ENCODE measurements at places on chromosomes 5 and 9. TPM values are rescaled to one million over a fixed set of nuclear protein-coding genes. Genes with fewer than 3 reads are reported as not detected.

MEGF10 gene
- 0.26 TPM for total RNA-seq

GPR151 gene
- total RNA-seq: not detected

GARIN3 gene
- not detected for total RNA-seq

CCT5 gene
- 119 TPM for total RNA-seq

ZNF483 gene
- total RNA-seq: 8.7 TPM

GRCh38 chr9:125881042-125881441, 133.9 kb downstream of the PBX3 start:
- no peak for DNase-seq

DNA sequence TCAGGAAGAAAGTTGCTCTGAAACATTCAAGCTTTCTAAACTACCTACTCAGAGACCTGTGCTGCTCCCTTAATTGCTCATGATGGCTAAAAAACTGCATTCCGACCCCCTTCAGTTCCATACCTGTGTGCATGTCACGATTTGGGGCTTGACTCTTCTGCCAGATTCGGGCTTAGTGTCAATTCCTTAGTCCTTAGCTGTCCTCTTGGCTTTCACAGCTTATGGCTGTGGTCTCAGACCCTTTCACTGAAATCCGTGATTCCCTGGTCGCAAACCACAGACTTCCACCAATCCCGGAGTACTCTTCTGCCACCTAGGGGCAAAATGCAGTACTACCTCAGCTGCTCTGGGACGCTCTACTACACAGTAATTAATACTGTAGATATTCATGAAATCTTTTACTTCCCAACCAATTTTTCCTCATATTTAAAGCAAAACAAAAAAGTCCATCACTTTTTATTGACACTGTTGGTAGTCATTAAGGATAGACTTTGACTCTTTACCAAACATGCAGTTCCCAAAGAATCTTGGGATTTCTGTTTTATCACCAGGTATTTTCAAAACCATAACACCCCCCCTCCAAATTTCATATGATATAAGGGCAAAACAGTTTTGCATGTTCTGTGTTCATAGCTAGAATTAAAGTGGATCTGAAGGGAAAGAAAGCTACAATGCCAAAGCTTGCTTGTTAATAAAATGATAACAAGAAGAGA, 617.4 kb downstream of the SLCO4C1 start:
- no peak for DNase-seq

DNA sequence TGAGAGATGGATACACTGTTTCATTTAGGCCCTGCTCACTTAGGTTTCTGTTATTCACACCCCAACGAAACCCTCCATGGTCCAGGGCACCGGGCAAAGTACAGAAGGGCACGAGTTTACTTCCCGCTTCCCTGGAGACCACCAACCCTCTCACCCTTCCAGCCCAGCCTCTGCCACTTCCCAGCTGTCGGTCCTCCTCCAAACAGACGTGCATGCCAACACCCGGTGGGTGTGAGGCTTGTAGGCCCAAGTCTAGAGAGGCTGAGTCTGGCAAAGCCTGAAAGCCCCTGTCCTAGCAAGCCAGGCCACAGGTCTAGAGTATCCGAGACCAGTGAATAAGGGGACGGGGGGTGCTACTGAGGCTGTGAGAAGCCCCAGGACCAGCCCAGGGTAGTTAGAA, 7.1 kb upstream of the FGFR4 start:
- no peak for DNase-seq

- DNase-seq: no peak
Measured at GRCh38 chr5:85205430-85205829, 820.8 kb upstream of the EDIL3 start.

- DNase-seq: no peak
Measured at GRCh38 chr5:126583761-126584160, 11.3 kb downstream of the ALDH7A1 start.

- no peak for DNase-seq
Measured at GRCh38 chr9:23683611-23684061, 142.4 kb downstream of the ELAVL2 start.

DNA sequence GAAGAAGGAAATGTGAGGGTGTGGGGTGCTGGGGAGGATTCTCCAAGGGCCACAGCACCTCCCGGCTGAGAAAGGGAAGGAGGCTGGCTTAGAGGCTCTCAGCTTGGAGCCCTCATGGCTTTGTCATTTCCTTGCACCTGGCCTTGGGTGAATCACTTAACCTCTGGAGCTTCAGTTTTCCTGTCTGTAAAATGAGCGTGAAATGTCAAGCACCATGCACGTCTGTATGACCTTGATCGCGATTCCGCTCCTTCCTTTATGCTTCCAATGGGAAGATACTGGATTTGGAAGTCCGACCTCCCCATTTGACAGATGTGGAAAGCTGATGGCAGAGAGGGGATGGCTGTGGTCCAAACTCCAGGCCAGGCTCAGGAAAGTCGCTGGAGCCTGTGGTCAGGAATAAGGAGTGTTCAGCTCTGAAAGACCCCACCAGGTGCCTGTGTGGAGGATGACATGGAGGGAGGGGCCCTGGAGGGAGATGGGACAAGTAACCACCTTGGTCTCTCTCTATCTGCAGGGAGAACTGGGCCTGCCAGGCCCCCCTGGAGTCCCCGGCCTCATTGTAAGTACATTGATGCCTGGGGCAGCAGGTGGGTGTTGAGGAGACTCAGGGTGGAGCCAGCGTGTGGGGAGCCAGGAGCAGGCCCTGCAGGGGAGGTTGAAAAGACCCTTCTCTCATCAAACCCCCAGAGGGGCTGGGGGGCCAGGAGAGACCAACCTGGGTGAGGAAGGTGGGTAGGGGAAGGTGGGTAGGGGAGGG, 66.5 kb downstream of the COL27A1 start:
- DNase-seq: no peak

DNA sequence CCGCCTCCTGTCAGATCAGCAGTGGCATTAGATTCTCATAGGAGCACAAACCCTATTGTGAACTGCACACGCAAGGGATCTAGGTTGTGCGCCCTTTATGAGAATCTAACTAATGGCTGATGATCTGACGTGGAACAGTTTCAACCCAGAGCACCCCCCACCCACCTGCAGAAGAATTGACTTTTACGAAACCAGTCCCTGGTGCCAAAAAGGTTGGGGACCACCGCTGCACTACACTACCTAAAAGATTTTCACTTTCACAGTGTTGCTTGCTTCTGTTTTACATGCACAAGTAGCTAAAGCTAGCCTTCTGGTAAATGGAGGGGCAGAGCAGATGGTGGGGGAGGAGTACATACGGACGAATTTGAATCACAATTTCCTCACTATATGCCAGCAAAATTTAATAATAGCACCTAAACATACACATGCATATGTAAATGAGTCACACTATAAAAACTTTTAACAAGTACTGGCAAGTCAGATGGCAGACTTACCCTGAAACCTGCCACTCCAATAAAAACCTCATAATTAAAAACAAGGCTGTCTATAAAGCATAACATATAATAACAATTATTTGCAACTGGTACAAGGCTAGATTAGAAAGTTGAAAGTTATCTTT, 24.0 kb upstream of the CDKN2B start:
- DNase-seq: no peak

DNA sequence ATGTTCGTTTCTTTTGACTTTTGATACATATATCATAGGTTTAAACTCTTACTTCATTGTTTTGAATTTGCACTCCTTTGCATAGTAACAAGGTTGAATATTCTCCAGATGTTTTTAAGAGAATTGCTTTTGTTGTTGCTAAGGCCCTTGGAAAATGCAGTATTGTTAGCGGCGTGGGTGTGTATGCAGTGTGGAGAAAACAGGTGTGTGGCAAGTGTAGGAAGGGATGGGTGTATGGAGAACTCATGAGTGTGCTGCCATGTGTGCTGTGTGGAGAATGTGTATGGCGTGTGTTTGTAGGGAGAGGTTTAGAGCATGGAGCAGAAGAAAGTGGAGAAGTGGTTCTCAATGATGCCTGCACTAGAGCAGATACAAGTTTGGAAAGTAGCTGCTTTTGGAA, 87.3 kb downstream of the WWC1 start:
- DNase-seq: no peak

DNA sequence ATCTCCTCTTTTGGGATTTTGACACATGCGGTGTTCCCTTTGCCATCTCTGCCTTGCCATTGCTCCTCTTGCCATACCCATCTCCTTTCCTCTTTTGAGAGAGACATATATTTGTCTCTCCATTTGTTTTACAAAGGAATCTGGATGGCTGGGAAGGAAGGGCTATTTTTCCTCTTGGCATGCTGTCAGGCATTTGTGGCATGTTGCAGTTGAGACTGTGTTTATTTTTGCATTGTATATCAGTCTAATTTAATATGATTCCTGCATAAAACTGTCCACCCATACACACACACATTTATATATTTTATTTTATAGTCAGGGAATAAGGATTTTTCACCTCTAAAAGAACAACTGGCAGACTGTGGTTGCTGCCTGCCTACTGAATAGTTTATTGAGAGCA, 1105.8 kb upstream of the SEMA6A start:
- DNase-seq: no peak

DNA sequence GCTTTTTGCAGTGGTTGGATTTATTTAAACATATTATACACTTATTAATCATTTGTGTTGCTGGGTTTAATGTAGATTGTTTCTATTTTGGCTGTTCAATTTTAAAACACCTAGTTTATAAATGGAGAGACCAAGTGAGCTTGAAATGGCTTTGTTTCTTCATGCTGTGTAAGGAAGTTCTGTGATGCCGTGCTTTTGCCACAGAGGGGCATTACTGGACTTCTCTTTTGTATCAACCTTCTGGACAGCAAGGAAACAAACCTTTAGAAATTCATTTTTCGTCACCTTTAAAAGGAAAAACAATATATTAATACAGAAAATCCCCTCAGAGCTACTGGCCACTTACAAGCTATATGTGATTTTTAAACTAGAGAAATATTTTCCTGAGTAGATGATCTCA, 81.9 kb downstream of the DMRTA1 start:
- no peak for DNase-seq

GRCh38 chr5:142013734-142014521, 1.1 kb upstream of the GNPDA1 start:
- no peak for DNase-seq

- no peak for DNase-seq
Measured at GRCh38 chr5:102523541-102524175, 24.9 kb upstream of the SLCO6A1 start.

DNA sequence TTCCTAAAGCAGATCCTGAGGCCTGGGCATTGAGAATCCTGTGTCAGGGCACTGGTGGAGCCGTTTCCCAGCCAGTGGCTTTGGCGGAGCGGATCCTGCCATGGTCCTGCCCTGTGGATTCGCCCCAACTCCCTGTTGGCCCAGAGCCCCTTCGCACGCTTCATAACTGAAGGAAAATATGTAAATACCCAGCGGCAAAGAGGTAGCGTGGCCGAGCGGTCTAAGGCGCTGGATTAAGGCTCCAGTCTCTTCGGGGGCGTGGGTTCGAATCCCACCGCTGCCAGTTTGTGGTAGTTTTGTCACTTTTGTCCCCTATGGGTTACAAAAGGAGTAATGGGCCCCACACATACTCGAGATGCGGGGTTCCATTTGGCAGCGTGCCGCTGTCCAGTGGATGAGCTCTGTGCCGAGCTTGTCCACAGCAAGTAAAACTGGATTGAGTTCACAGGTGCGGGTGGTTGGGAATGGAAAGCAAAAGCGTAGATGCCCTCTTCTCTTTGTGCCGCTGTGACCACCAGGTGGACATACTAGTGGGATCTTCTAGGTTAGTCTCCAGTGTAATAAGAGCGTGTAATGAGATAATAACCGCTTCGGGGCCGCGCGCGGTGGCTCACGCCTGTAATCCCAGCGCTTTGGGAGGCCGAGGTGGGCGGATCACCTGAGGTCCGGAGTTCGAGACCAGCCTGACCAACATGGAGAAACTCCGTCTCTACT, 17.3 kb downstream of the TRIM7 start:
- DNase-seq: peak; percentile 86

DNA sequence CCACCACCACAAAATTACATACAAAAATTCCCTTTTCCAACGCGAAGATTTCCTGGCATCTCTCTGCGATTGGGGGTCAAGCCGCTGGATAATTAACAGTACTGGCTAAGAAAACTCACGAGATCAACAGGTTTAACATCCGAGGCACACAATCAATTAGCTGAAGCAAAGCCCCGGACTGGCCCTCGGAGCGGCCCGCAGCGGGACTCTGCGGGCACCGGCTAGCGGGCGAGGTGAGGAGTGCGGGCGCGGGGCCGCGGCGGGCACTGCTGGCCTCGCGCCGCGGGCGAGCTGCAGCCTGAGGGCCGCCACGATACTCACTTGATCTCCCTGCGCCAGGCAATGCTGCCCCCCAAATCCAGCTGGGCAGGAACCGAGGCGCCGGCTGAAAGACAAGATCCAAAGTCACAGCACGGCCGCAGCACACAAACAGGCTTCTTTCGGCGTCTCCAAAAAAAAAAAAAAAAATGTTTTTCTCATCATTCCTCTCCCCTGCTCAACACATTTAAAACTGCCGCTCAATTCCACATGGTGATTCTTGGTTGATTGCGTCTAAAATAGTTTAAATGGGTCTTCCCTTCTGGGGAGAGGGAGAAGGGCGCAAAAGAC, 210.2 kb downstream of the MEF2C start:
- no peak for DNase-seq

GRCh38 chr5:10469253-10470050, 27.8 kb downstream of the ROPN1L start:
- no peak for DNase-seq

DNA sequence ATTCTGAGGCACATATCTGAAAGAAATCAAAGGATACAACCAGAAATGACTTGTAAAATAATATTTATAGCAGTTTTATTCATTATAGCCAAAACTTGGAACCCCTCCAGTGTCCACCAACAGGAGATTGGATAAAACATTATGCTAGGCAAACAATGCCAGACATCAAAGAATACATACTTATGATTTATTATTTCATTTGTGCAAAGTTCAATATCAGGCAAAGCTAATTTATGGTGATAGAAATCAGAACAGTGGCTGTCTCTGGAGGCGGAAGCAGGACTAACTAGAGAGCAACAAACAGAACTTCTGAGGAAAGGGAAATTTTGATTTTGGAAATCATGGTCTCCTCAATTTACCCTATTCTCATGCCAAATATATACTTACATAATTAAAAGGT, 193.1 kb downstream of the ICE1 start:
- DNase-seq: no peak

- DNase-seq: no peak
Measured at GRCh38 chr5:132335402-132335801, 34.1 kb upstream of the SLC22A5 start.

DNA sequence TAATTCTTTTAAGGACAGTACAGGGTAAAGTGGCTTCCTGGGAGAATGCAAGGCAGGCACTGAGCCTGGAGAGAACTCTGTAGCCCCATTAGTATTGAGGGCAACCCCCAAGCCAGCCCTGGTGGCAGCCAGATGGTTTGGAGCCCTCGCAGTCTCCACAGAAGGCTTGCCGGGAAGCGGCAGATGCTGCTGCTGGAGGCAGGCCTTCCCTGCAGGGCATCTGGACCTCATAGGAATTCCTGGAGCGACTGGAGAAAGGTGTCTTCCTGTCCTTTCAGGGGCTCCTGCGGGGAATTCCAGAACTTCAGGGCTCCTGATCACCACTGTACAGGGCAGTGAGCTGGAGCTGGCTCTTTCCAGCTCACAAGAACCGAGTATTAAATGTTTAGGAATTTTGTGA, 167.5 kb downstream of the INSYN2B start:
- DNase-seq: no peak

GRCh38 chr5:68225911-68226545, 10.5 kb downstream of the PIK3R1 start:
- DNase-seq: no peak

All from upper lobe of right lung (tissue), 1 donor.